ENCODE measurements at places on chromosomes 7 and 10. TPM values are rescaled to one million over a fixed set of nuclear protein-coding genes. Genes with fewer than 3 reads are reported as not detected.

GRCh38 chr7:2955269-2955668, 88.4 kb downstream of the CARD11 start:
- no peaks in the 10 kb centered on the region for H3K36me3 ChIP-seq
- no peaks in the 10 kb centered on the region for H3K27me3 ChIP-seq

GRCh38 chr7:94907811-94908322, 473 bp downstream of the PPP1R9A start:
- H3K27me3 ChIP-seq: peaks cover 4% of the 10 kb centered on the region
- H3K4me1 ChIP-seq: no peaks in the 10 kb centered on the region
- no peak for DNase-seq
- no peak overlapping the region for H3K27ac ChIP-seq
- H3K36me3 ChIP-seq: no peaks in the 10 kb centered on the region
- H3K4me3 ChIP-seq: peak overlapping the region; percentile 64

GRCh38 chr10:24518411-24518810, 205.3 kb downstream of the ARHGAP21 start:
- no peaks in the 10 kb centered on the region for H3K27me3 ChIP-seq
- no peaks in the 10 kb centered on the region for H3K36me3 ChIP-seq
- no peak overlapping the region for H3K27ac ChIP-seq
- no peak overlapping the region for H3K4me3 ChIP-seq
- peak; percentile 7 for DNase-seq

DNA sequence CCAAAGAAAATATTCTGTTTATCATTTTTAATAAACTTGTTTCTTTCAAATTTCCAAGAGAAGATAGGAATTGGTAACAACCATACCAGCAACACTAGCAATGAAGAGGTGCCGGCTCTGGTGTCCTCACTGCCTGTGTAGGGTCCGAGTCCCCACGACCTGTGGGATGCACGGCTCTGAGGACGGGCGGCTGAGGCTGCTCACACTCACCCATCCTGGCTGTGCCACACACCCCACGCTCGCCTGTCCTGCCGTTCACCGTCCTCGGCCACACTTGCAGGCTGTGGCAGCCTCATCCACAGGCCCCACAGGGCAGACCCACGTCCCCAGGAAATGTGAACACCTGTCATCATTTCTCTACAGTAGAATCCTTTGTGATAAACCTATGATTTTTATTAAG, 48.2 kb upstream of the DPYSL4 start:
- H3K4me3 ChIP-seq: no peak overlapping the region
- no peak for DNase-seq
- no peaks in the 10 kb centered on the region for H3K36me3 ChIP-seq

DNA sequence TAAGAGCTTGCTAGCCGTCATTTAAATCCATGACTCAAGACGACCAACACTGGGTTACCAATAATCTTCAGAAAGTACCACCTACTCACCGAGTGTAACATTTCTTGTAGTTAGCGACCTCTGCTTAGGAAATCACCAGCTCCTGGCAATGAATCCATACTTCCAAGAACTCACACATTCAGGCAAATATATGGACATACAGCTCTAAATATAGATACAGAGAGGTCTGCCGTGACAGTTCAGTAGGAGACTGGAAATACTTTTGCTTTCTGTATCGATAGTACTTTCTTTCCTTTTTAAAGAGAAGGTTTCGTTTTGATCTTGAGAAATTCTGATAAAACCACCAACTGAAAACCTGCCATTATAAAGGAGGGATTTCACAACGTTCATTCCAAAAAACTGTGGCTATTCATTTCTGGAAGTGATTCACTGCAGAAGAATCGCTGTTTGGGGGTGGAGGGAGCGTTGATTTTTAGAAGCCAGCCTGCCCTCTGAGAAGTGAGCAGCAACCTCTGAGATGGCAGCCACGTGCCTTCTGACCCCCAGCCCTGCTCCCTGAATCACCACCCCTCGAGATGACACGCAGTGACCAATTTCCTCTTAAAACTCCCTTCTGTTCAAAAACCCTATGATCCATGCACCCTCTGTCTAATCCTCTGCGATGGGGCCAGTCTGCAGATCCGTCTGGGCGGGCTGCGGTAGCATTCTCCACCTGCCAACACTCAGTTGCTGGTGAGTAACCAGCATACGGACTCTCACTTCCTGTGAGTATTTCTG, 179.0 kb upstream of the KLF14 start:
- peak overlapping the region; percentile 97 for H3K4me3 ChIP-seq
- H3K27ac ChIP-seq: peak overlapping the region; percentile 89
- H3K4me1 ChIP-seq: peaks cover 27% of the 10 kb centered on the region
- peak; percentile 98 for DNase-seq
- H3K36me3 ChIP-seq: peaks cover 9% of the 10 kb centered on the region

GRCh38 chr10:86486856-86487255, 34.7 kb downstream of the WAPL start:
- H3K4me1 ChIP-seq: no peaks in the 10 kb centered on the region
- no peak overlapping the region for H3K27ac ChIP-seq
- no peak for DNase-seq
- no peak overlapping the region for H3K4me3 ChIP-seq
- no peaks in the 10 kb centered on the region for H3K36me3 ChIP-seq

DNA sequence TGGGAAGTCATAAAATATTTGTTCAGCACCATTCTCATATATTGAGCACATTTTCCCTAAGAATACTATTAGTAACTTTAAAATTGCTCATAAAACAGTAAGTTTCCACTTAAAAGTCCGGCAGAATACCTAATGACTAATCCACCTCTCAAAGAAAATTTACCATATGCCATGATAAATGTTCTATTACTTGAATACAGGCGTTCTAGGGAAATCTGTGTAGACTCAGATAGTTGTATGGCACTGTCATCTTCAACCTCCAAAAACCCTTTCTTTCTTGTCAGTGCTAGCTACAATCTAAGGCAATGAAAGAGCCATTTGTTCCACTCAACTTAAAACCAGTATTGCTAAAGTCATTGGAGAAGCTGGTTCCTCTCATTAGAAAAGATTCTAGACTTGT, 7.3 kb downstream of the GPR37 start:
- no peaks in the 10 kb centered on the region for H3K4me1 ChIP-seq
- H3K4me3 ChIP-seq: no peak overlapping the region
- no peak overlapping the region for H3K27ac ChIP-seq
- H3K27me3 ChIP-seq: no peaks in the 10 kb centered on the region
- no peak for DNase-seq
- peaks cover 4% of the 10 kb centered on the region for H3K36me3 ChIP-seq

GRCh38 chr10:102121739-102122372, 1.7 kb upstream of the LDB1 start:
- no peaks in the 10 kb centered on the region for H3K27me3 ChIP-seq
- H3K36me3 ChIP-seq: no peaks in the 10 kb centered on the region
- peak; percentile 45 for DNase-seq
- peak overlapping the region; percentile 83 for H3K4me3 ChIP-seq
- peaks cover 19% of the 10 kb centered on the region for H3K4me1 ChIP-seq

- peaks cover 2% of the 10 kb centered on the region for H3K4me1 ChIP-seq
- H3K27ac ChIP-seq: no peak overlapping the region
- H3K36me3 ChIP-seq: no peaks in the 10 kb centered on the region
- no peak overlapping the region for H3K4me3 ChIP-seq
- H3K27me3 ChIP-seq: no peaks in the 10 kb centered on the region
Observed at GRCh38 chr10:29313071-29313470, 24.2 kb downstream of the LYZL1 start.

FAM13C gene
- 3.9 TPM for total RNA-seq

SPDYE9 gene
- not detected for total RNA-seq

TEX36 gene
- total RNA-seq: not detected

AHCYL2 gene
- total RNA-seq: 7.4 TPM
